ENCODE measurements at places on chromosomes 5 and 9.

DNA sequence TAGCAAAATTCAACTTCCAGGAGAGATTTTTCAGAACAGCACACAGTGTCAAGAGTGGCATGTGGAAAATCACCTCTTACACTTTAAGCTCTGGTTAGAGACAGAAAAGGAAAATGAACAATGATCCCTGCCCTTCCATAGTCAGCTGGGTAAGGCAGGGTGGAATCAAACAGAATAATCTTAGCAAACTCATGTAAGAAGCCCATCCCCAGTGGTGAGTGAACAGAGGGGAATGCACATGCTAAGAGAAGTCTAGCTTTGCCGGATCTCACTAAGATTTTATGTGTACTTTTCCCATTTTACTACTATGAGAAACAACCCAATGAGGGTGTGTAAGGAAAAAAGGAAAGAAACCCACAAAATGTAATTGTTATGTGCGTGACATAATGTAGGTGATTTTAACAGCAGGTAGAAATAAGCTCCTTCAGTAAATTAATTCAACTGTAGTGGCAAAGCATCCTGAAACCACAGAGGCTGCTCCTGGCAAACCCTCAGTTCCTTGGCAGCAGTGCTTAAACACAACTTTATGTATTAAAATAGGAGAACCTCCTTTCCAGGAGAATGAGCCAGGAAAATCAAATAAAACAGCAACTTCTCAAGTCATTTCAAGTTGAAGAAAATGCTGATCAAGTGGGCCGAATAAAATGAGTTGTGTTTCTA is 366.0 kb upstream of the TRPC7 start:
- no peak for DNase-seq

DNA sequence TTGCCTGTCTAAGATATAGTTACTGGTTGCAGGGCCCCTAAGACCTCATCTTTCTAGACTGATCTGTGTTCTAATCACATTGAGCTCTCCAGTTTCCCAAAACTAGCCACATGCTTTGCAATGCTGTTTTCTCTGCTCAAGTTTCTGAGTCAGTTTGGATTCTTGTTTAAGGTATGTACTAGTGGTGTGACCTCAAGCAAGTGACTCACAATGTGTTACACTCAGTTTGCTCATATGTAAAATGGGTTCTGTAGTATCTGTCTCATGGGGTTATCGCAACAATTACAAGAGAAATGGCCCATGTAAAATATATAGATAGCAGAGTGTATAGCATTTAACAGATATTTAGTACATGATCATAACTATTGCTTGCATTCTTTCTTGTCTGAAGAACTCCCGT is 153.1 kb upstream of the ELL2 start:
- no peak for DNase-seq

DNA sequence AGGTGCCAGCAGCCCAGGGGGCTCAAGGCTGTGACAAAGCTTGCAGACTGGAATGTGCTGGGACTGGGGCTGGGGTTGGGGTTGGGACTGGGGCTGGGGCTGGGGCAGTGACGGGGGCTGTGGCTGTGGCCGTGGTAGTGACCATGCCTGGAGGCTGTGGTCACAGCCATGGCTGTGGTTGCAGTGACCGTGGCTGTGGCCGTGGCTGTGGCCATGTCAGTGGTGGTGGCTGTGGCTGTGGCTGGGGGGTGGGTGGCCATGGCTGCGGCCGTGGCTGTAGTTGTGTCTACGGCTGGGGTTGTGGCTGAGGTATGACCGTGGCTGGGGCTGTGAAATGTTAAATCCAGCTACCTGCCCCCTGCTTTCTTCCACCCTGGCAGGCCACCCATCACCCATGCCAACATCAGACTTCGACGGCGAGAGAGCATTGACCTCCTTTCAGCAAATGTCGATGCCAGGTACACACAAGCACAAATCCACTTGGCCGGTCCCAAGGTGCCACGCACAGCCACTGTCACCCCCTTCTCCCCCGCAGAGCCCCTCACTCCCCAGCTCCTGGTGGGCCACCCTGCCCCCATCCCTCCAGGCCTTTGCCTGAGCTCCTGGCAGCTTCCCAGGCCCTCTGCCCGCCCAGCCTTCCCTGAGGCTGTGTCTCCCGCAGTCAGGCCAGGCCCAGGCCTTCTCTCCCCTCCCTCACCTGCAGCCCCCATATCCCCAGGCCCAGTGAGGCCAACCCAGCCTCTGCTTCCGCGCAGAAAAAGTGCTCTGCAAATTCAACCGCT is 15.3 kb downstream of the LCN9 start:
- DNase-seq: no peak

- DNase-seq: no peak
Observed at GRCh38 chr5:80656425-80656824, 1.6 kb upstream of the DHFR start.

DNA sequence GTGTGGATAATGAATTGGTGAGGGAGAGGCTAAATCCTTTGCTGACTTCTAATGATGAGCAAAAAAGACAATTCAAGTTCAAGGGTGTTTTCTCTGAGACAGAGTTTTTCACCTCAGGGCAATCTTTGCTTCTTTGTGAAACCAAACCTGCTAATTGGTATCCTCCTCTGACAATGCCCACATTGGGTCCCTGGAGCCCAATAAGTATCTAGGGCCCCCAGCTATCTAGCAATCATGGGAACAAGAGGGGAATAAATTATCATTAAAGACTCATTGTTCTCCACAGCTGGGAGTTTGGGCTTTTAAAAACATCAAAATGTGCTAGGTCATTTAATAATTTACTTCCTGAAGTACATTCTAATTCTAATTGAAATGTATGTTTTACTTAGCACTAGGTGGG is 227.3 kb downstream of the TMEM167A start:
- DNase-seq: no peak

- no peak for DNase-seq
Observed at GRCh38 chr5:23825196-23825595, 317.8 kb downstream of the PRDM9 start.

Data from HTR-8/SVneo (cell line).